K562 (cell line): ENCODE measurements at places on chromosomes 12 and 14.

DNA sequence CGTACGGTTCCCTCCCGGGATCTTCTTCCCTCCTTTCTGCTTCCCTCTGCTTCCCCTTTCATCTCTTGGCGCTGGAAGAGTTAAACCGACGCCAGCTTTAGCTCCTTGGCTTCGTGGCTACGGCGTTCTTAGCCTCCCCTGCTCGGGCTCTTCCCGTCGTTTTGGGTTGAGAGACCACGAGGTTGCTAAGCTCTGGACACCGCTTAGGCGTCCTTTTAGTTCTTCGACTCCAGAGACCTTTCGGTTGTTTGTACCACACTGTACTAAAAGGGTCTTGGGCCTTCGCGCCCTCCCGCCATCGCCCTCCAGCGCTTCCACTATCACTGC lies 545 bp downstream of the CPSF2 start:
- DNase-seq, result no peak

DNA sequence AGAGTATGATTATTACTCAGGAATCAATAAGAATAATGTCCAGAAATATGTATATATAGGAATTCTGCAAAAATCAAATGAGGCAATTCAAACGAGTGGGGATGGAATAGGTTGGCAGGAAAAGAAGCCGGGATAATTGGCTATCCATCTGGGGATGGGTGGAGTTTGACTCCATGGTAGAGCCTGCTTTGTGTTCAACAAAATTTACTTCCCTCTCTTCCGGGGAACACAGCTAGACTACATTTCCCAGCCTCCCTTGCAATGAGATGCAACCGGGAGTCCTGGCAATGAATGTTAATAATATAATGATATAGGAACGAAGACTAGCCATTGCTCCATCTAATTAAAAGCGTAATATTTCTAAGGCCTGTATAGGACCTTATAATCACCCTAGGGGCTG lies 146.6 kb downstream of the EFCAB11 start:
- no peak for DNase-seq

- DNase-seq, result no peak
Observed at GRCh38 chr14:94562022-94562421, 780 bp downstream of the SERPINA4 start.

GRCh38 chr14:73700325-73700724 lies 13.9 kb downstream of the PNMA1 start:
- DNase-seq, result no peak

DNA sequence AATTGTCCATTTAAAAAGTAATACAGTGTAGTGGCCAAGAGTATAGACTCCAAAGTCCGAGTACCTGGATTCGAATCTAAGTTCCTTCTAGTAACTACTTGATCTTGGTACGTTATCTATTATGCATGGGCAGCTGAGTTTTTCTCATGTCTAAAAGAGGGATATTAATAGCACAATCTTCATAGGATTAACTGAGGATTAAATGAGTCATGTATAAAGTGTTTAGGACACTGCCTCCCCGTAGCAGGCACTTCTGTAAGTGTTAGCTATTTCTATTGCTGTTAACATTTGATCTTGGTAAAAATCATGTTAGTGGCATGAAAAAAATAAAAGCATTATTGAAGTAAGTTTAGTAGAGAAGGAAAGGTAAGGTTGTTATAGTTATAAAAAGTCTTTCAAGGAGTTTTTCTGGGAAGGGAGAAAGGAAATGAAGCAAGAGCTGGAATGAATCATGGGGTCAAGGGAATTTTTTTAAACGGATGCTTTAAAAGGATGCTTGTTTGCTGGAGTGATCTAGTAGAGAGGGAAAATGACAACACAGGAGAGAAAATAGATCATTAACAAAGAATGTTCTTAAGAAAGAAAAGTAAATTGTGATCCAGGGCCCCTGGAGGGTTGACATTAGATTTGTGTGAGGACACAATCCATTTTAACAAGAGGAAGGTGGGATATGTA lies 502.2 kb upstream of the USP15 start:
- no peak for DNase-seq

- no peak for DNase-seq
Observed at GRCh38 chr12:49687941-49688340, 19.3 kb downstream of the FMNL3 start.

- no peak for DNase-seq
Observed at GRCh38 chr12:130988751-130989150, 35.0 kb downstream of the ADGRD1 start.

- DNase-seq, result no peak
Observed at GRCh38 chr12:13022851-13023271, 21.3 kb upstream of the FAM234B start.

DNA sequence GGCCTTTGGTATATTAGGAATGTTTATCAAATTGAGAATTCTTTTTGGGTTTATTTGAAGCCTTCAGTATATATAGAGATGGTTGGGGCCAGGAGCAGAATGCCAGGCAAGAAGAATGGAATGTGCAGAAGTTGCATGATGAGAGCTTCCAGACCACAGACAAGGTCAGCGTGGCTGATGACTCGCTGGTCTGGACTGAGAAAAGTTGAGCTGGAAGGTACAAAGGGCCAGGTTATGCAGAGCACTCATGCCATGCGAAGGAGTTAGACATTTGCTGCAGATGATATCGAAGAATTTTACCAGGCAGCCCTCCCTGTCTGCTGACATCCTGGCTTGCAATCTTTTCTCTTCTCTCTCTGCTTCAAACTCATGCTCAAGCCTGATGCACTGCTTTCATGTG lies 196.2 kb upstream of the ARHGAP5 start:
- DNase-seq, result no peak

DNA sequence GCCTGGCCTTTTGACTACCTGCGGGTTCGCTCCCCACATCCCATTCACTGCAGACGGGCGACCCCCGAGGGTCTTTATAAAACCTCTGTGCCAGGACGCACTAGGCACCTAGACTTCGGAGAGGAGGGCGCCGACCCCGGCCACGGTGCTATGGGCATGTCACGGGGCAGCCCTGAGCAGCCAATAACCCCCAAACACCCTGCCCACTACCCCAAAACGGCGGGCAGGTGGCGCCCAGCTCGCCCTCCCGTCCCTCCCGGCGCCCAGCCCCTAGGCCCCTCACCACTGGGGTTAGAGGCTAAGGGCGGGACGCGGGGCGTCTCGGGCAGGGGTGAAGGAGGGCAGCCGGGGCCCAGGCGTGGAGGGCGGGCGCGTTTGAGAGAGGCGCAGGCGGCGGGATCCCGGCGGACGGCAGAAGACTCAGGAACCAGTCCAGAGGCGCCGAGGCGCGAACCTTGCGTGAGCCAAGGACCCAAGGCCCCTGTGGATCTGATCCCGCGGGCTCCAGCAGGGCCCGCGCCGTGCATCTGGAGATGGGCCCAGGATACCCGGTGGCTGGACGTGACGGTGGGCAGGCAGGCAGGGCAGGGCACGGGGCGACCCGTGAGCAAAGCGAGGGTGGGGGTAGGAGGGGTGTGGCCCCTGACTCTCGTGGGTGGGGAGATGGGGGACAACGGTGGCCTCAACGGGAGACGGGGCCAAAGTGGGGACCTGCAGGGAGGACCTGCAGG lies 11.1 kb downstream of the KRT85 start:
- DNase-seq, result no peak
